Brain (organoid and tissue), 16 donors: ENCODE measurements at places on chromosomes 3 and 15. TPM values are rescaled to one million over a fixed set of nuclear protein-coding genes. Genes with fewer than 3 reads are reported as not detected.
A peak's percentile ranks its signal among the peaks of the same experiment; 100 is the strongest.

The CXCR6 gene
- not detected for polyA plus RNA-seq

DNA sequence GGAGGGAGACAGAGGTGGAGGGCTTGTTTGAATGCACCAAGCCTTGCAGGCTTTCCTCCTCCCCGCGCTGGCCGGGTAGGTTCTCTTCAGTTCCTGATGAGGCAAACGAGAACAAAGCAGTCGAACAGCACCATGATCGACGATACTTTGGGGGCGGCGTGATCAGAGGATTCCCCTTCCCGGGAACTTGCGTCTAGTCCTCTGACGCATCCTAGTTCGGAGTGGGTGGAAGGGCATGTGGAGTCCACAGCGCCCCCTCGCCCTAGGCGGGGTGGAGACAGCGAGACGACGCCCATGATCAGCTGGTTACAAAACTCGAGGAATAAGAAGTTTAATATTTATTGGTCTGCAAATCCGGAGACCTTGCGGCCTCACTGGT lies 452 bp upstream of the SV2B start:
- peak; percentile 70 for DNase-seq

The CAPN3 gene
- polyA plus RNA-seq = 76.9 TPM

The AADAC gene
- polyA plus RNA-seq = not detected

- DNase-seq = no peak
Observed at GRCh38 chr3:21508246-21508645, 242.8 kb downstream of the ZNF385D start.

The SLC28A2 gene
- polyA plus RNA-seq = not detected

DNA sequence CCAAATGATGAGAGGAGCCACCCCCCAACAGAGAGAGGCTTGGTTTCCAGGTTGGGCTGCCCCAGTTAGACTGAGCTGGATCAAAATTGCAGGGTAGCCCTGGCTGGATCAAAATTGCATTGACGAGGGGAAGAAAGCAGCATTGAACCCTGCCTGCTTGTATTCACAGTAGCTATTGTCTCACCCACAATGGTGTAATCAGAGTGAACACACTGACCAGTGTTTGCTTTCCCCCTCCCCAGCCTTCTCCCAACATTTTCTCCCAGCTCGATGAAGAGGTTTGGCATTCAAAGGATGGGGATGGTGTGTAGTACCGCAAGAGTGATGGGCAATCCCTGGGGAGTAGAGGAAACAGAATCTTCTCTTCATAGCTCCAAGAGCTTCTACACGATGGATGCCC lies 223.8 kb downstream of the ADAMTS9 start:
- no peak for DNase-seq

The TAGLN3 gene
- 1,344 TPM for polyA plus RNA-seq

DNA sequence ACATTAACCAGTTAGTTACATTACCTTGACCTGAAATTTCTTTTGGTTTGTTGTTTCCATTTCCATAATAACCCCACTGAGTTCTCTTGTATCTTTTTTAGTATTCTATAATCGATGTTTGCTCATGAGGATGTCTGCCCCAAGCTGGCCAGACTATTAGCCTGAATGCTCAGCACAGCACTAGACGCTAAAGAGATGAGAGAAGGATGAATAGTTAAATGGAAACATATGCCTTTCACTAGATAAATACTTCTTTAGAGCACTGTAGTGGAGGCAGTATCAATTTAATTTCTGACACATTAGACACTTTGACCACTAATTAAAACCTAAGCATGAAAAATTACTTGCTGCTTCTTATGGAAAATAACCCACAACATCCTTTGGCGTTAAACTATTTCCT lies 654.9 kb upstream of the KCNMB2 start:
- DNase-seq = no peak

GRCh38 chr3:59433546-59433945 lies 383.7 kb upstream of the CFAP20DC start:
- no peak for DNase-seq

DNA sequence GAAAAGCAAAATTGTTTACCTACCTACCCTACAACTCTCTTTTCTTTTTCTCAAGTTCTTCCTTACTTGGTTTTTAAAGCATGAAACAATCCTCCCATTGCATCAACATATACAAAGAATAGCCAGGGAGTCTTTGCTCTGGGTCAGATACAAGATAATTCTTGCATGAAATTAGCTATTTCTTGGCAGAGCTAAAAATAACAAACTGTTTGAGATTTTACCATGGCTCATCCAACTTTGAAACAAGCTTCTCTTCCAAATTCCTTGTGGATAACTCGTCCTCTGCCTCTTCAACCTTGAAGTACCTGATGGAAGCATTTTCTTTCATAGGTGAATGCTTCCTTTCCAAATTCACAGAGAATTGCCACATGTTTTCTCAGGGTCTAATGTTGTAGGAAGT lies 9.2 kb upstream of the CBLB start:
- no peak for DNase-seq

The IRAK2 gene
- 1.4 TPM for polyA plus RNA-seq

The RBP2 gene
- polyA plus RNA-seq = not detected

GRCh38 chr15:40444736-40445135 lies 4.0 kb downstream of the BAHD1 start:
- peak; percentile 63 for DNase-seq

GRCh38 chr15:58463815-58464650 lies 32.2 kb downstream of the LIPC start:
- no peak for DNase-seq

The SENP8 gene
- 1.9 TPM for polyA plus RNA-seq

- DNase-seq = no peak
Observed at GRCh38 chr3:116569611-116570010, 124.3 kb upstream of the LSAMP start.

DNA sequence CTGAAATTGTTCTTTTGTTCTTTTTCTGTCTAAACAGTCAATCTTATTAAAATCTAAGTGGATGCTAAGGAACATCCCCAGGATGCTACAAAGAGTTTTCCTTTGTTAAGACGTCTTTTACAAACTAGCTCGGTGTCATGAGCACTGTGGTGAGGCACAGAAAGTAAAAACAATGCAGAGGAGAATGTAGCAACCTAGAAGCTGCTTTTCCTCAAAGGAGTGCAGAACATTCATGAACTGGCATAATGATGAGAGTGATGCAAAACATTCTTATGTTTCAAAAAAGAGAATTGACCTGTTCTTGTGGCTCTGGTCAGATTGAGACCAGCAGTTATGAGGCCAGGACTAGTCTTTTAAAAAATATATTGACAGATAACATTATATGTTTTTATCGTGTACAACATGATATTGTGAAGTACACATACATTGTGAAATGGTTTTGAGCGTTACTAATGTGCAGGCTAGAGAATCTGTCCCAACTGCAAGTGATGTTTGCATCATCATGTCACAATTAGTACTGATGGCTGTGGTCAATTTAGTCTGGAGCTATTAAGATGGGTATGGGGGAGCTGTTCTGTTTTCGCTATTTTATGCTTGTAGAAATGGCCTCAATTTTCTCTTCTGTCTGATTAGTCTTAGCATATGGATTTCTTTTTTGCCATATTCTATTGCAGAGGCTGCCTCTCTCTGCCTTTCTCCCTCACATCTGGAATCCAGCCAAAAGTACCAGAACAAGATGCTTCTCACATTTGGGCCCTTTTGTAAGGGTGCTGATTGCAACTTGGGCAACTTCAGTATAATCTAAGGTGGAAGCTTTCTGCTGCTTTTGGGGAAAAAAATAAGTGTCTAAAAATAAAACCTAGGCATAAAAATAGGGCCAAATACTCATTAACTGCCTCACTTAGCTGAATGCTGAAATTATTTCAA lies 50.2 kb downstream of the HHLA2 start:
- no peak for DNase-seq

- no peak for DNase-seq
Observed at GRCh38 chr3:46946856-46947545, 29.5 kb downstream of the CCDC12 start.

- DNase-seq = no peak
Observed at GRCh38 chr15:50767332-50767861, 1.9 kb upstream of the SPPL2A start.

The CPN2 gene
- not detected for polyA plus RNA-seq

The DLL4 gene
- 6.8 TPM for polyA plus RNA-seq

The THAP10 gene
- polyA plus RNA-seq = 5.5 TPM

GRCh38 chr15:59532770-59533379 lies 78.7 kb upstream of the GCNT3 start:
- DNase-seq = peak; percentile 68

The CMSS1 gene
- 31.4 TPM for polyA plus RNA-seq
